Activated B cell treated with CpG ODN at 0.5 μM for 24 hours (primary cell): ENCODE measurements at places on chromosomes 5 and 9.

DNA sequence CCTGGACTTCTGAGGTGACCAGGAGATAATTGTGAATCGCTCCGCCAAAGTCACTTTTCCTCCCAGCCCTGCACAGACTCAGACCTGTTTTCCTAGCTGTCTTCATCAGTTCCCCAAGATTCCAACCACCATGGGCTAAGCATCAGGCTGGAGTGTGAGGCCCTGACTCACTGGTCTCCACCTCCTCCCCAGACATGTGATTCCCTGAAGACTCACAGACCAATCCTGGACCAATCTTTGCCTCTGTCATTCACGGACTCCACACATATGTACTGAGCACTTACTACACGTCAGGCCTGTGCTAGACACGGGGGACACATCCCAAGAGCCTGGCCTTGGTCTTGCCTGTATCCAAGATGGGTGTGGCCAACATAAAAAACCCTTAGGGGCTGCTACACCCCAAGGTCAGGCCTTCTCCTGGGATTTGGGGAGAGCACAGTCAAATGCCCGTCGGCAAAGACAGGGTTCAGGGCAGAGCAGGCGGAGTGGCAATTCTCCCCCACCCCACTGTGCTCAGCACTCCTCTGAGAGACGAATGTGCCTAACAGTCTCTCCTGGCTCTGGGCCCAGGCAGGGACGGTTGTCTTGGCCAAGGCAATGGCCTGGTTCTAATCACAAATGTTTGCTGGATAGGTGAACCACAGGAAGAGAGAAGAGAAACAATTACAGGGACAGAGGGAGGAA lies 11.9 kb downstream of the EEIG1 start:
- no peak for DNase-seq

- peak; percentile 5 for DNase-seq
These were observed 29.1 kb upstream of the CEP72 start for GRCh38 chr5:582936-583635.

DNA sequence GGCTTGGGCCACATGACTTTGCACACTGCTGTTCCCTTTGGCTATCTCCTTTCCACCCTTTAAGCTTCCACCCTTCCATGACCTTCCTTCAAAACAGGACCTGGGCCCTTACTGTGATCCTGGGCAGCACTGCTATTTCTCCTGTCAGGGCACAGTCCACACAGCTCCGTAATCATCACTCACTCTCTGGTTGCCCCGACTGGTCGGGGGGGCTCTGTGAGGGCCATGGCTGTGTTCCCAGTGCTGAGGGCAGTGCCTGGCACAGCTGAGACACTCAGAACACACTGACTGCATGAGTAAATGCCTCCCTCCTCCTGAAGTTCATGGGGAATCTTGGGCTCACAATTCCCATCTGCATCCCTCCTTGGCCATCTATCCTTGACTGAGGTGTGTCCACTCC lies 12.2 kb downstream of the TRAF1 start:
- no peak for DNase-seq

DNA sequence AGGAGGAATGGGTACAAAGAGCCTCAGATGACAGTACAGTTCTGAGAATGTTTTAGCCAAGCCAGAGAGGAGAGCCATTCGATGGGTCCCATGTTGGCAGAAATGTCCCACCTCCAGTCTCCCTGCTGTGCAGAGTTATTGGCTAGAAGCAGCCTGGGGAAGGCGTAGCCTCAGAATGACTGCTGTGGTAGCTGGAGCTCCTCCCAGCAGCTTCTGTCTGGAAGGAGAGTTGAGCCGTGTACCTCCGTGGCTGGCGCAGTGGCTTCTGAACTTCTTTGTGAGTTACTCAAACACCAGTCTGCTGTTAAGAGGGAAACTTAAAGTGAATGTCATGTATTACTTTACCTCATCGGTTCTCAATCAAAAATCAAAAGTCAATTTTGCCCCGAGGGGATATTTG lies 193.3 kb upstream of the SNX2 start:
- DNase-seq = no peak

- no peak for DNase-seq
These were observed 114.9 kb downstream of the INVS start for GRCh38 chr9:100213730-100214477.

DNA sequence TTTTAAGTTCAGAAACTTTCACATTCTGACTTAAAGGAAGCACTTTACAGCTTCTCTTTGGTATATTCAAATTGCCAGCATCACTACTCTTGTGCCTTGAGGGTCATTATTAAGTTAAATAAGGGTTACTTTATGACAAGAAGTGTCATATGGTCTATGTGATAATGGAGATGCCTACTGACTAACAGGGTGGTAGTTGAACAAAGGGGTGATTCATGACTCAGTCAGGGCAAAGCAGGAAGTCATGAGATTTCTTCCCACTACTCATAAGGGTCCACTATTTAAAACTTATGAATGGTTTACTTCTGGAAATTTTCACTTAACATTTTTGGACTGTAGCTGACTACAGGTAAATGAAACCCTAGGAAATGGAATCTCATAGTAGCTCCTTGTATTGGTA lies 938.3 kb upstream of the PTPRD start:
- no peak for DNase-seq

GRCh38 chr5:142542906-142543305 lies 143.0 kb downstream of the FGF1 start:
- no peak for DNase-seq

DNA sequence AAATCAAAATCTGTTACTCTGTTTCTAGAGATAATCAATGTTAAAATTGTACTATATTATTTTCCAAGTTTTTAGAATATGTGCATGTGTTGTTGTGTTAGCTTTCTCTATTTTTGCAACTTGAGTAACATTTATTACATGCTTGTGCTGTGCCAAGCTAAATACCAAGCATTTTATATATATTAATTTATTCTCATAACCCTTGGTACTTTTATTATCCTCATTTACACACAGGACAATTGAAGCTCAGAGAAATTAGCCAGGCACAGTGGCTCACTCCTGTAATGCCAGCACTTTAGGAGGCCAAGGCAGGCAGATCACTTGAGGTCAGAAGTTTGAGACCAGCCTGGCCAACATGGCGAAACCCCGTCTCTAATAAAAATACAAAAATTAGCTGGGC lies 254.0 kb upstream of the DMRT1 start:
- no peak for DNase-seq

DNA sequence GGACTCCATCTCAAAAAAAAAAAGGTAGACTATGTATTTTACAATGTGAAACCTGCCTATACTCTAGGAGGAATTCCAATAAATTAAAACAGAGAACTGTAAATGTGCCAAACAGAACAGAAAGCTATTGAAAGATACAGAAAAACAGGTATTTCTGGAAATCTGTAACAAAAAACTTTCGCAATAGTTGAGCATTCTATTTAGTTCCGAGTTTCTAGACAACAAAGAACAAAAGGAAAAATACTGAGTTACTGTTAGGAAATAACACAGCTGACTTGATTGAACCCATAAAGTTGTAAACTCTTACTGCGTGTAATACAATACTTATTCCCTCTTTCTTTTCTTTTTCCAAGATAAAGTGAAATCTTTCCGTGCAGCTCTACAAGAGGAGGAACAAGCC lies 18.6 kb downstream of the DIMT1 start:
- no peak for DNase-seq

GRCh38 chr5:135478938-135479337 lies 26.8 kb upstream of the TIFAB start:
- DNase-seq = no peak

DNA sequence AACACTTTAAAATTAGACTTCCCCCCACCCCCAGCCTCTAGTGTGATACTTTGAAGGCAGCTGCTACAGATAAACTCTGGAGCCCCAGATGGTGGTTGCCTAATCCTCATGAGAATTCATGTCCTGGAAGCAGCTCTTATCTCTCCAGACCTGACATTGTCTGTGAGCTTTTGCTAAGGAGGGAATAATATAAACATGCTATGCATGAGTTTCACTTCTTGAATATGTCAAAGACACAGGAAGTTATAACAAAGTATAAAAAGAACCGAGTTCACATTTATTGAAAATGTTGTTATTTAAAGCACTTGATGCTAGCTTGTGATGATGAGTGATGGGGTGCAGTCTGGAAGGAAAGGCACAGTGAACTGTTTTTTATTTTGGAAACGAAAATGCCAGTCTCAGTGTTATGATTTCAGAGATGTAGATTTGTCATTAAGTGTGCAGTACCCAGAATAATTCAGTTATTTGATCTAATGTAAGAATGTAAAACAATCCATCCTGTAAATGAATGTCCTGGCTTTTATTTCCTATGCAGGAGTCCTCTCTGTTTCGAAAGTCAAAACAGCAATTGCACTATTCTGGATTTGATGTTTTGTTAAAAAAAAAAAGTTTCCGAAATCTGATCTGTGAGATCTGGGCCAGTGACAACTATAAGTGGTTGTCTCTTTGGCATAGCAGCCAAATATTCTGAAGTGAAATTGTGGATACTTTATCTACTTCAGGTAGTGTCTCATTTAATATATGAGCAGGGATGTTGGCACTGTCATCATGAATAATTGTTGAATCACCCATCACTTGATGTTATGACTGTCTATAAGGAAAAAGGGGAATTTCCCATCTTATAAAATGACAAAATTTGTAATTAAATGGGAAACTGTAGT lies 77.0 kb downstream of the ZCCHC7 start:
- no peak for DNase-seq

DNA sequence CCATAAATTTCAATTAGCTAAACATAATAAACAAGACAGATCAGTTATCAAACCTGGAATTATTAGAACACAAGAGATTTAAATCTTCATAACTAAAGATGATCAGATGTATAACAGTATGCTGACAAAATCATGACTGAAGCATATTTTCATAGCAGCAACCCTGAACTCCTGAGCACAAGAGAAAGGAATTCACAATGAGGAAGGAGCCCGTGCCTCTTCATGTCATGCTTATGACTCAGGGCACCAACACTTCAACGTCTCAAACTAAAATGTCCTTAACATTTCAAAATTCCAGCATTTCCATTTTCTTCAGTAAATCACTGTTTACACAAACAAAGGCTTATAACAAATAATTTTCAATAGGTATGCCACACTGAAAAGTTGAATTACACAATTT lies 6.7 kb downstream of the AP3B1 start:
- no peak for DNase-seq

- no peak for DNase-seq
These were observed at the start of gene PCDHA3 for GRCh38 chr5:140800816-140801493. TSS of gene PCDHA3 (plus strand) at chr5:140801057.

DNA sequence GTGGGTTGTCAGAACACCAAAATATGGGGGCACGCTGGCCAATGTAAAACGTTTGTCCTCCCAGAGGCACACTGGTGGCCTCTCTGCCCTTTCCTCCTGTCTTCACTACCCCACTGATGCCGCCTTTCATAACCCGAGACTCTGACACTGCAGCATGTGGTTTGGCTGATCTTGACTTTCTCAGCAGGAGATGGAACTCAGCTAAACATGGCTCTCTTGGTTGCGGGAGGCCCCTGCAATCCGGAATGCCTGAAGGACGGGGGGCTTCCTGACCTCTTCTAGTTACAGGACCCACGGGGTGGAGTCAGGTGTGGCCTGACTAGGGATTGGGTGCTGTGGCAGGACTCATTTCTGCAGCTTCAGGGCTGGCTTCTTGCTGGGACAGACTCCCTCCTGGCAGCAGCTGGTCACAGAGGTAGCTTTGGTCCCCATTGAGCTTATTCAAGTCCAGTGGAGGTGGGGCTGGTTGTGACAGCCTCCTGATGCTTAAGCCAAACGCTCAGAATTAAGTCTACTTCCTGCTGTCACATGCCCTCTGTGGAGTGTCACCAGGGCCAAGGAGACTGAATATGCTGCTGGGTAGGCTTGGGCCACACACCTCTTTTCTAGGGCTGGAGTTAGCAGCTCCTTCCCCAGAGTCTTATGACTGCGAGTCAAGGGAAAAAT lies 44.2 kb downstream of the NXNL2 start:
- DNase-seq = no peak

DNA sequence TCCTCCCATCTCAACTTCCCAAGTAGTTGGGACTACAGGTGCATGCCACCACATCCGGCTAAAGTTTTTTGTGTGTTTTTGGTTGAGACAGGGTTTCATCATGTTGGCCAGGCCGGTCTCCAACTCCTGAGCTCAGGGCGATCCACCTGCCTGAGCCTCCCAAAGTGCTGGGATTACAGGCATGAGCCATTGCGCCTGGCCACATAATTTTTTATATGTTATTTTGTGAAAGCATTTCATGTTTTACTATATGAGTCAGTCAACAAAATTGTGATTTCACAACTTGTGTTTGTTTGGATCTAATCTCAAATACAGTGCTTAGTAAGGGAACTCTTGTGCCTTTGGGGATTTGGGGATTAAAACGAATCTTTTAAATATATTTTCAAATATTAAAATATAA lies 20.0 kb upstream of the FAM120AOS start:
- DNase-seq = no peak

DNA sequence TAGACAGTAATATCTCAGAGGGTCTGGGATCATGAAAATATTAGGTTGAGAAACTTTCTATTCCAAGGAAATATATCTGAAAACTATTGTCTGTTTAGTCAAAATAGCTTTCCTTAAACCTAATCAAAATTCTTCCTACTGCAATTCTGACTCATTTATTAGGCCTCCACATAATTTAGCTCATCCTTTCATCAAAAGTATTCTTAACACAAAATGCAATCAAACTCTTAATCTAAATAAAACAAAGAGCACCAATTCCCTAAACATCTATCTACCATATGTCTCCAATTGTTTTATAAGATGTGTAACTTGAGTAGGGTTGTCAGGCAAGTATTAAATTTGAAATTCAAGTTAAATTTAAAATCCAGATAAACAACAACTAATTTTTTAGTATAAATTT lies 142.1 kb downstream of the PLK2 start:
- DNase-seq = no peak

DNA sequence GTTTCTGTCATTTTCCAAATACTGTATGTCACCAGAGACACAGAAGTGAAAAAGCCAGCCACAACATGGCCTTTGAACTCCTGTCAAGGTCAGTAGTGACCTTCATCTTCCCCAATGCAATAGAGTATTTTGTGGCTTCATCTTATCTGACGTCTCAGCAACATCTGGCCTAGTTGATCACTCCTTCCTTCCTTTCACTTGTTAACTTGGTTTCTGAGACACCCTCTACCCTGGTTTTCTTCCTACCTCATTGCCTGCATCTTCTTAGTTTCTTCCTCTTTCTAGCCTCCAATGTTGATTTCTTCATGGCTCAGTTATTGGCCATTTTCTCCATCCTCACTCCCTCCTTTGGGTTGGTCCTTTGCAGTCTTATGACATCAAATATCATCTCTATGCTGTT lies 36.3 kb downstream of the GLIS3 start:
- DNase-seq = no peak

DNA sequence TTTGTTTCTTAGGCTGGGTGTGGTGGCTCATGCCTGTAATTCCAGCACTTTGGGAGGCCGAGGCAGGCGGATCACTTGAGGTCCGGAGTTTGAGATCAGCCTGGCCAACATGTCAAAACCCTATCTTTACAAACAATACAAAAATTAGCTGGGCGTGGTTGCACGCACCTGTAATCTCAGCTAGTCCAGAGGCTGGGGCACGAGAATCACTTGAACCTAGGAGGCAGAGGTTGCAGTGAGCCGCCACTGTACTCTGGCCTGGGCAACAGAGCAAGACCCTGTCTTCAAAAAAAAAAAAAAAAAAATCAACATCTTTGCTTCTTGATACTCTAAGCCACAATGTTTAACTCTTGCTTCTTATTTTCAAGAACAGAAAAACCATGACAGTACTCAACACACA lies 16.1 kb downstream of the UBAP2 start:
- DNase-seq = no peak

- DNase-seq = no peak
These were observed 56.2 kb upstream of the ZSWIM6 start for GRCh38 chr5:61275841-61276240.

GRCh38 chr5:134447815-134448520 lies 36.3 kb upstream of the CDKN2AIPNL start:
- peak; percentile 38 for DNase-seq
